ENCODE measurements at places on chromosomes 5 and 9.

- DNase-seq: no peak
Measured at GRCh38 chr5:116504593-116505166, 69.9 kb downstream of the SEMA6A start.

DNA sequence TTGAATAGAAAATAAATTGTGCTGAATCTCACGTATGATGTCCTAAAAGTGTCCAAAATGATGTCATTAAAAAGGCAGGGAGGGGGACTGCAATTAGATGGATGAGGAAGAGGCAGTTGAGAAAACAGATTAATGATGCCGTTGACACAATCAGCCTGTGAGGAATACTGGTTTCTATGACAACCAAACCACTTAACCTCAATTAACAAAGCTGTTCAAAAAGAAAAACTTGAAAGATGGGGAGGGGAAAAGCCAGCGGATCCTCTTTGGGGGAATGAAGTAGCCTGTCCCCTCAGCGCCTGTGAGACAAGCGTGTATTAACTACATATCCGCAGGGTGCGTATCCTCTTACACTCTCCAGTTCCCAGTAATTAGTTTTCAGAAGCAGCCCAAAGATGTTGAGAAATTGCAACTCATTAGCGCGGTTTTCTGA, 160.7 kb downstream of the TTC39B start:
- no peak for DNase-seq

DNA sequence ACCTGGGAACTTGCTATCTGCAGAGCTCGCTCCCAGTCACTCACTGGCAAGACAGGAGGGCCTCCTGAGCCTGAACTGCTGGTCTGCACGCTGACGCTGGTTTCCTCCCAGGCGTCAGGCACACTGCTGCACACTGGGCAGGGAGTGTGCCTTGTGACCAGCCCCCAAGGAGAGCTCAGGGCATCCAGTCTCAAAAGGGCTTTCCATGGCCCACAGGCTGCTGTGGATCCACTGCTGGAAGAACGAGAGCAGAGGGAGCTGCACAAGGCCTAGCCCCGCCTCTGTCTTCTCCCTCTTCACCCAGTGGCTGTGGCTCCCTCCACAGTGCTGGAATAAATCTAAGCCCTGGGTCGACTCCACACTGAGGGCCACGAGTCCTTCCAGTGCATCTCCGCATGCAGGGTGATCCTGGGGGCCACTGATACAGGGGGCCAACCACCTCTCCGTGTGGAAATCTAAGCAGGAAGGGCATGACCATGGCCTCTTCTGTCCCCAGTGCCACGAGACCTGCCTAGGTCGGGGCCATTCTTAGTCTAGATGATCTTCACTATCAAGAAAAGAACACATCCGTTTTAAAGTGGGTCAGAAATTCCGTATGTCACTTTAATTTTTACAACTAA, 93.6 kb downstream of the CAMSAP1 start:
- DNase-seq: no peak

- DNase-seq: no peak
Measured at GRCh38 chr9:109228093-109228642, 61.1 kb upstream of the FRRS1L start.

DNA sequence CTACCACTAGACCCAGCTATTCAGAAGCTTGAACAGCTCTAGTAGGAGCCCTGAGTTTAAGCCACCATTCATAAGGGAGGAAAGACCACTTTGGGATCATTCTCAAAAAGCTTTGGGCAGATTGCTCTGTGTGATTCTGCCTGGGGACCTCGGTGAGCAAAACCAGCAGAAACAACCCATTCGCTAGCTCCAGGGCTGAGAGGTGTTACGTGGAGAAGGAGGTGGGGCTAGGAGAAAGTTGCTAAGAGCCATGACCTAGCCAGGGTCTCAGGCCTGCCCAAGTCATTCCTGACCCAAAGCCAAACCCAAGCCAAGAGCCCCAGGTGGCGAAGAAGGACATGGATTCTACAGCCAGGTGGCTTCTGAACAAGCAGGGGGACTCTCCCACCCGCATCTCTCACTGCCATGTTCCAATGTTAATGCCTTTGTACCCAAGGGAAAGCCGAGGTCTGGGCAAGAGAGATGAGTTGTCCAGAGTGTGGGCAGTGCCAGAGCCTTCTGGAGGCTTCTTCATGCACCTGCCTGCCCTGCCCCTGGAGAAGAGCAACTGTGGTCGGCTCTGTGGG, 4.0 kb upstream of the BARHL1 start:
- no peak for DNase-seq

GRCh38 chr9:83379045-83379444, 159.2 kb downstream of the FRMD3 start:
- DNase-seq: no peak

GRCh38 chr5:15579193-15579990, 79.4 kb downstream of the FBXL7 start:
- no peak for DNase-seq

DNA sequence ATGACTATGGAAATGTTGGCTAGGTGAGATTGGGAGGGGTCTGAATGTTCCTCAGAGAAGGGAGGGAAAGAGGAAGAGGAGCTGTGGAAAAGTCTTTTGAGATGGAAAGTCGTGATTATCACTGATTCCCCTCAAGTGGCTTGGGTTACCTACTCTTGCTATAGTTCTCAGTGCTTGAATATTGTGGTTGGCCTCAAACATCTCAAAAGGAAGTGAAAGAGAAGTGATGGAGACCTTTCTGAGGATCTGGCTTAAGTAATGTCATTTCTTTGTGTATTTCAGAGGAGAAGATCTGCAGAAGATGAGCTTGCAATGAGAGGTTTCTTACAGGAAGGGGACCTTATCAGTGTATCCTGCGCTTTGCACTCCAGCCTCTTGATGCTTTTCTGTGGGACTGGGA, 5.5 kb downstream of the EXOSC2 start:
- no peak for DNase-seq

DNA sequence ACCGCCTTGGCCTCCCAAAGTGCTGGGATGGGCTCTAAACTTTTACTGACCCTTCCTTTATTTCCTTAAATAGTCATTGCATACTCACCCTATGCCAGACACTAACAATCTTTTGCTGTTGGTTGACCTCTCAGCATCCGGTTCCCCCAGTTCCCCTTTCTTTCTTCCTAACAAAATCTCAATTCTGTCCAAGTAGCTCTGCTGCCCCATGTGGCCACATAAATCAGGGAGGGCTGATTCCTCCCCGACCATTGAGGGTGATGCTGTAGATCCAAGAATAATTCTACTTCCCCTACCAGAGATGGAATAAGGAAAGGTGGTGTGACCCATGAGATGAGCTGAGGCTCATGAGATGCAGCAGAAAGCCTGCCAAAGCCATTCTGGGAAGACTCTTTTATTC, 315.3 kb upstream of the MSX2 start:
- DNase-seq: no peak

DNA sequence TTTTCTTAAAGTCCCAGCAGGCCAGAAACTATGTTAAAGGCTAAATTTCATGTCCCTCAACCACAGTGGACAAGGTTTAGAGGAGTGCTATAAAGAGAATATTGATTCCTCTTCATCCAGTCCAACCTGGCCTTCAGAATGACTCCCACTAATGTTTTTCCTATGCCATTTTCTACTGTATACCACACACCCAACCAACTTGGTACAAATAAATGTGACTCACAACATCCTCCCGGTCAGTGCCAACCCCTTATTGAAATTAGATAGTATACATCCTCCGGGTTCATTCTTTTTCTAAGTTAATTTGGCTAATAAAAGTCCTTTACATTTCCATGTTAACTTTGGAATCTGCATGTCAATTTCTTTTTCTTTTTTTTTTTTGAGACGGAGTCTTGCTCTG, 215.1 kb downstream of the TSSK1B start:
- no peak for DNase-seq
